ENCODE measurements at places on chromosomes 4 and X.

- DNase-seq = no peak
These were observed 19.9 kb downstream of the ANK2 start for GRCh38 chr4:113069212-113069892.

GRCh38 chr4:82606622-82607021 lies 44.8 kb upstream of the TMEM150C start:
- no peak for DNase-seq

DNA sequence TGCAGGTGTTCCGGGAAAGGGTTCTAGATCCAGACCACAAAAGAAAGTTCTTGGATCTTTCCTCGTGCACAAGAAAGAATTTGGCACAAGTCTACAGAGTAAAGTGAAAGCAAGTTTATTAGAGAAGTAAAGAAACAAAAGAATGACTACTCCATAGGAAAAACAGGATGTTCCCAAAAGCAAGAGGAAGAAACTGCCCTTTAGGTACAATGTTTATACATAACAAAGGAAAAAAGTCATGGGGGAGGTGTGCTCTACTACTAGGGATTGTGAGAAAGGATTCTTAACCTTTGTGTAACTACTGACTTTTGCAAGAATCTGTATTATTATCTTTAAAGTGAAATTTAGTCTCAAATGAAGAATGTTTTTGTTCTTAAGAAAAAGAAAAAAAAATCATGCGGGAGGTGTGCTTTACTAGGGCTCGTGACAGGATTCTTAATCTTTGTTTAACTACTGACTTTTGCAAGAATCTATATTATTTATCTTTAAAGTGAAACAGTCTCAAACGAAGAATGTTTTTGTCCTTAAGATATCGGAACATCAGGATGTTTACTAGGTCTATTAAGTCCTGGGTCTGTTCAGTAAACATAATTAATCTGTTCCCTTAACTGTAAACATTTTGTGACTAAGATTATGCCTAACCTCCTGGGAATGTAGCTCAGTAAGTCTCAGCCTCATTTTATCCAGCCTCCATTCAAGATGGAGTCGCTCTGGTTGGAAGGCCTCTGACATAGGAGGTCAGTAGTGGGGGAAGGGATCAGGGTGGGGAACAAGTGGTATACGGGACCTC lies 110.4 kb upstream of the BEND4 start:
- no peak for DNase-seq

DNA sequence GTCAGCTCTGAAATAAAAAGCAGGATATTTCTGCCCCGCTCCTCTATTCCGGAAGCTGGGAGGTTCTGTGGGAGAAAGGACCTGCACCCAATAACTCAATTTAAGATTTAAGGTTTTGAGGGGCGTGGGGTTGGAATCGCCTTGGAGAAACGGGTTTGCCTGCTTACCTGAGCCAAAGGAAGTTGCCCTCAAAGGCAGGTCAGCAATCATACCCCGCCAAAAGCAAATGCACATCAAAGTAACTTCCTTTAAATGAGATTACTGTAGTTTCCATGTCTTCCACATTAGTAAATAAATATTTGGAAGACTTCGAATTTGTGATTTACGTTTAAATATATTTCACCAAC lies 978 bp upstream of the HS3ST1 start:
- DNase-seq = no peak

DNA sequence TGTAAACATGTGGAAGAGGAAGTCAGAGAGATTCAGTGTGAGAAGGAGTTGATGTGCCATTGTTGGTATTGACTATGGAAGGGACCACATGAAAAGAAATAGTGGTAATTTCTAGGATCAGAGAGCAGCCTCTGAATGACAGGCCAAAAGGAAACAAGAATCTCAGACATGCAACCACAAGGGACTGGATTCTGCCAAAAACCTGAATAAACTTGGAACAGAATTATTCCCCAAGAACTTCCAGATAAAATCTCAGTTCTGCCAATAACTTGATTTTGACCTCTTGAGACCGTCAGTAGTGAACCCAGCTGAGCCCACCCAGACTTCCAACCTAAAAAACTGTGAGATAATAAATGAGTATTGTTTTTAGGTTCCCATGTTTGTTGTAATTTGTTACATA lies 653.6 kb upstream of the NR3C2 start:
- no peak for DNase-seq

DNA sequence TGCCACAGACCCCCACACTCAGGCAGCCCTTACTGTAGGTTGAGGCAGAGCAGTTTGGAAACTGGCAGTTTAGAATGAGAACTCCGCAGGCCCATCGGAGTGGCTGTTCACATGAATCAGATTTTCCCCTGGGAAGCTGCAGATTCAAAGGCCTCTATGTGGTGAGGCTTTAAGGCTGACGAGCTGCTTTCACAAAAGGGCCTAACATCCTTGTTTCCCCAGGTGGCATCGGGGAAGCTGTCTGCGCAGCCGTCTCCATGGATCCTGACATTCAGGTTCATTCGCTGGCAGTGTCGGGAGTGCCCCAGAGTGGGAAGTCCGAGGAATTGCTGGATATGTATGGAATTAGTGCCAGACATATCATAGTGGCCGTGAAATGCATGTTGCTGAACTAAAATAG lies 33.7 kb downstream of the TKTL1 start:
- no peak for DNase-seq

GRCh38 chr4:103478210-103478609 lies 241.6 kb downstream of the TACR3 start:
- DNase-seq = no peak

GRCh38 chr4:125353131-125353530 lies 38.4 kb downstream of the FAT4 start:
- no peak for DNase-seq

- no peak for DNase-seq
These were observed 407.1 kb downstream of the HNRNPD start for GRCh38 chr4:81966676-81967075.

- DNase-seq = no peak
These were observed 88.6 kb upstream of the MAD2L1 start for GRCh38 chr4:120155287-120155686.

GRCh38 chr4:189806506-189806905 lies 134.2 kb upstream of the FRG1 start:
- no peak for DNase-seq

DNA sequence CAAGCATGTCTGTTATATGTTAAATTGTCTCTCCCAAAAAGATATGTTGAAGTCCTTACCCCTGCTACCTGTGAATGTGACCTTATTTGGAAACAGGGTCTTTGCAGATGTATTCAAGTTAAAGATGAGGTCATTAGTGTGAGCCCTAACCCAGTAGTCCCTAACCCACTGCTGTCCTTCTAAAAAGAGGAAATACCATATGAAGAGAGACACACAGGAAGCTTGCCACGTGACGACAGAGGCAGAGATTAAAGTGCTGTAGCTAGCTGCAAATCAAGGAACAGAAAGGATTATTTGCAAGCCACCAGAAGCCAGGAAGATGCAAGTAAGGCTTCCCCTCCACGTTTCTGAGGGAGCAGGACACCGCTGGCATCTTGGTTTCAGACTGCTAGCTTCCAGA lies 150.1 kb downstream of the HNRNPD start:
- no peak for DNase-seq

GRCh38 chr4:42612898-42613297 lies 44.0 kb downstream of the ATP8A1 start:
- no peak for DNase-seq

DNA sequence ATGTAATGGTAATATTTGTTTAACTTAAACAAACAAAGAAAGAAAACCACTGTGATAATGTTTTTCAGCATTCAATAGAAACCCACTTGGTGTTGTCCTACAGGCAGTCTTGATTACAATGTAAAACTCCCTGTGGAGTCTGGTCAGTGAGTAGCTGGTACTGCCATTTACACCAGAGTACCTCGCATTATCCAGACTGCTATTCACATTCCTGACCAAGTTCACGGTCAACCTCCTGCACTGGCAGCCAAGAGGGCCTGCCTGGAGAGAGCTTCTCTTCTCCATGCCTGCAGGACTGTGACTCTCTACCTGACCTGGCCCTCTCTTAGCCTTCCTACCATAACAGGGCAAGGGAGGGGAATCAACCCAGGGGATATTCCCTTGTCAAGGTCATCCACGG lies 2.9 kb upstream of the LONRF3 start:
- DNase-seq = no peak

DNA sequence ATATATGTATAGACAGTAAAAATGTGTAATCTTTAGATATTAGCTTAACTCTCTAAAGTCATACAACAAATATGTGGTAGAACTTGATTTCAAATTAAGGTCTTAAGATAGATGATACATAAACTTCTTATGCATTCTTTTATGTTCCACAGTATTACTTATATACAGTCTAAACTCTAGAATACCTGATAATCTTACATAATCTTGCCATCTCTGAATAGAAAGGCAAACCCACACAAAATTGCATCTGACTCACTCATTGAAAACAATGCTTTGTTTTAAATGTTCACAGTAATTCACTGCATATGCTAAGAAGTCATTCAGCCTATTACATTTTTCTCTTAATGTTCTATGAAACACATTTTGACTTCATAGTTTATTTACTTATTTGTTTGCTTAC lies 10.1 kb downstream of the SULT1B1 start:
- DNase-seq = no peak

- no peak for DNase-seq
These were observed 8.5 kb upstream of the NFKB1 start for GRCh38 chr4:102492531-102493241.

DNA sequence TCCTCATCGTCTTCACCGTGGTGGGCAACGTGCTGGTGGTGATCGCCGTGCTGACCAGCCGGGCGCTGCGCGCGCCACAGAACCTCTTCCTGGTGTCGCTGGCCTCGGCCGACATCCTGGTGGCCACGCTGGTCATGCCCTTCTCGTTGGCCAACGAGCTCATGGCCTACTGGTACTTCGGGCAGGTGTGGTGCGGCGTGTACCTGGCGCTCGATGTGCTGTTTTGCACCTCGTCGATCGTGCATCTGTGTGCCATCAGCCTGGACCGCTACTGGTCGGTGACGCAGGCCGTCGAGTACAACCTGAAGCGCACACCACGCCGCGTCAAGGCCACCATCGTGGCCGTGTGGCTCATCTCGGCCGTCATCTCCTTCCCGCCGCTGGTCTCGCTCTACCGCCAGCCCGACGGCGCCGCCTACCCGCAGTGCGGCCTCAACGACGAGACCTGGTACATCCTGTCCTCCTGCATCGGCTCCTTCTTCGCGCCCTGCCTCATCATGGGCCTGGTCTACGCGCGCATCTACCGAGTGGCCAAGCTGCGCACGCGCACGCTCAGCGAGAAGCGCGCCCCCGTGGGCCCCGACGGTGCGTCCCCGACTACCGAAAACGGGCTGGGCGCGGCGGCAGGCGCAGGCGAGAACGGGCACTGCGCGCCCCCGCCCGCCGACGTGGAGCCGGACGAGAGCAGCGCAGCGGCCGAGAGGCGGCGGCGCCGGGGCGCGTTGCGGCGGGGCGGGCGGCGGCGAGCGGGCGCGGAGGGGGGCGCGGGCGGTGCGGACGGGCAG lies 792 bp downstream of the ADRA2C start:
- no peak for DNase-seq

DNA sequence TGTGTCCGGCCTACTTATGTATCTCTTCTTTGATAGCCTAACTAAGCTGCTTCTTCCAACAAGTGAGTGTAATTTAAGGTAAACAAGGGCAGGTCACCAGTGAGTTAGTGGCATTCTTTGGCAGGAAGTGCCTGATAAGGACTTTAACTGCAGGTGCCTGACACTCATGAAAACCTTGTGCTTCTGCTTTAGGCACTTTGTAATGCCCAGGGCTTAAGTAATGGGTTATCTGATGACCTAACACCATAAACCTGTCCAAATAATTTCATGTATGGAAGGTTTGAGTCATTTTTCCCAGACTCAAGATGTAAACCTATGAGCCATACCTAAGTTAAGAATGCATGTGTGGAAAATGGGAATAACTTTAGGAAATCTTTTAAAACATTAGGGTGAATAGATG lies 43.0 kb downstream of the BCOR start:
- DNase-seq = no peak

GRCh38 chr4:40585201-40585799 lies 44.4 kb downstream of the RBM47 start:
- no peak for DNase-seq

GRCh38 chr4:93960916-93961315 lies 132.4 kb downstream of the ATOH1 start:
- DNase-seq = no peak

DNA sequence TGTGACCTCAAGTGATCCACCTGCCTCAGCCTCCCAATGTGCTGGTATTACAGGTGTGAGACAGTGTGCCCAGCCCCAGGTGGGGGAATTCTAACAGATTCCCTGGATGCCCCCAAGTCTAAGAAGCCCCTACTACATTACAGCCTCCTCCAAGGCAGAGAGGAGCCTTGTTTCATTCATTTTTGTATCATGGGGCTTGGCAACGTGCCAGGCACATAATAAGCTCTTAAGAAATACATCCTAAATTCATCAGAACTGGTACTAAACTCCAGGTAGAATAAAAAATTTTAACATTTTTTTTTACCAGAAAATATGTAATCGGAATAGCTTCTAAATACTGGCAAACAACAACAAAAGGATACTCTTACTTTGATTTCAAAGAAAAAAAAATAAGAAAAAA lies 127.1 kb downstream of the CHIC2 start:
- no peak for DNase-seq

GRCh38 chr4:126992910-126993309 lies 639.8 kb upstream of the INTU start:
- no peak for DNase-seq

- DNase-seq = no peak
These were observed 315.4 kb downstream of the NR3C2 start for GRCh38 chr4:148126825-148127224.

DNA sequence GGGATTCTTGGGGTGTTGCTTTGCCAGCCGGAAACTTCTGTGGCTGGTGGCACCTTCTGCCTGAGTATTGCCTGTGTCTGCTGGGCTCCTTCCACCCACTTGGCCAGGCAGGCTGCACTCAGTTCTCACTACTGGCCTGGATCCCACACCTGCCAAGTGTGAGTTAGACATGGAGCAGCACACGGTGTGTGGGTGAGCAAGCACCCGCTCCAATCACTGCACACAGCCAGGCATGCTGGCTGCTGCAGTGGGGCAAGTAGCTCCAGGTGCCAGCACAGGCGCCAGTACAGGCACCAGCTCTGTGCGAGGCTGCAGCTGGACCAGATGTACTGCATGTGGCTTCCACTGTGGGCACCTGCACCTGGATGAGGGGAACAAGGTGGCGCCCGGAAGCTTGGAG lies 23.9 kb downstream of the DCUN1D4 start:
- DNase-seq = no peak

Data from stimulated activated CD8-positive, alpha-beta memory T cell treated with anti-CD3 and anti-CD28 coated beads, Interleukin-4, amount 100 ng/mL, for 1 hour (primary cell).